Germinal center (tissue), 1 donor: ENCODE measurements at places on chromosomes 5 and 9.

DNA sequence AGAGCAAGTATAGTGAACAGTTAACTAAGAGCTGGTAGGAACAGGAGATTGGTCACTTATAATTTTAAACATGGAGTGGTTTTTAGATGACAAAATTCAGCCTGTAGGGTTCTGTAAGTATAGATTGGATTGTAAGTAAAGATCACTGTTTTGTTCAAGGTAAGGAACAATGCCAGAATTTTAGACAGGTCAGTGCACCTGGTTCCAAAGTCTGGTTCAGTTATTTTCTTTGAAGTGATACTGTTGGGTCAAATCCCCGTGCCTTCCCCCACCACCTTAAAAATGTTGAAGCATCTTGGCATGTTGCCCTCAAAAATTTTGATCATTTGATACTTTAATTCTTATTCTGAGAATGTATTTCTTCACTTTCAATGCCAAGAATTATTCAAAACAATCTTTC is 12.9 kb downstream of the RAD23B start:
- DNase-seq = no peak

GRCh38 chr5:54197018-54197417 is 113.4 kb downstream of the ARL15 start:
- no peak for DNase-seq

- no peak for DNase-seq
Observed at GRCh38 chr9:69600314-69601047, 71.7 kb downstream of the APBA1 start.

GRCh38 chr5:96080557-96080956 is 118.9 kb upstream of the ELL2 start:
- DNase-seq = no peak

GRCh38 chr5:154260224-154260927 is 69.8 kb downstream of the GALNT10 start:
- DNase-seq = no peak
